ENCODE measurements at places on chromosomes 6 and 20.

DNA sequence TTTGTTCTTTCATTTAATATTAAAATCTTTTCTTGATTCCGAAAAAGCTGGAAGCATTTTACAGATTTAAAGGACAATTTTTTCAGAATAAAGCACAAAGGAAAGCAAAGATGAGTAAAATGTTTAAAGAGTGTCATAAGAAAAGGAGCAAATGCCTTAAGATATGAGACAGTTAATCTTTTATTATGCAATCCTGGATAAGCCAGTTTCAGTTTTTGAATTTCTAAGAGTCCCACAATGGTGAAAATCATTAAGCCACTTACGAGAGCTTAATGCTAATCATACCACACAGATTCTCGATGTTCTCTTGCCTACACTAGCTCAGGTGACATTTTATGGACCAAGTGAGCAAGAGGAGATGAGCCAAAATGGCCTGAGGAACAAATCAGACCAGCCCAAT is 103.7 kb upstream of the RNF217 start:
- no peak for DNase-seq

- DNase-seq, result no peak
Observed at GRCh38 chr6:46254331-46254730, 83.6 kb upstream of the ENPP5 start.

DNA sequence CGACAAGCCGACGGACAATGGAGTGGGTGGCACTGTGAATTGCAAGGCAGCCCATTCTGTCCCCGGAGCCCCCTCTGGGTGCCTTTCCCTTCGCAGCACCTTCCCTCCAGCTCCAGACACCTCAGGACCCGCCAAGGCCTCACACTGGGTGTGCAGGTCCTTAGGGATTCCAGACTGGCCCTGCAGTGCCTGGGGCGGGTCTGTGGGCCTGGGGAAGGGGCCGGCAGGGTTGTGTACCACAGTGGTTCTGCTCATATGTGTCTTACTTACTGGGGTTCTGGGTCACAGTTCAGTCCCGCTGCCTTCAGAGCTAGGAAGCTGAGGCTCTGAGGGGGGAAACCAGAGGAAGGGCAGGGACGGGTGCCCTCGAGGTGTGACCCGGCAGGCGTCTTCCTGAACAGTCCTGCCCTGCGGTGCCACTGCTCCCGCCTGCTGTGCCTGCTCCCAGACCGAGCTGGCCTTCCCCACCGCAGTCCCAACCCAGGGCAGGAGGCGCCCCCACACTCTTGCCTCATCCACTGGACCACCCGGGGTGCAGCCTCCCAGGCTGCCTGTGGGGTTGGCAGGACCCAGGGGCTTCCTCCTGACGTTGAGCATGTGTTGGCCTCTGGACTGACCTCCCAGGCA is 16.3 kb upstream of the SLCO4A1 start:
- no peak for DNase-seq

DNA sequence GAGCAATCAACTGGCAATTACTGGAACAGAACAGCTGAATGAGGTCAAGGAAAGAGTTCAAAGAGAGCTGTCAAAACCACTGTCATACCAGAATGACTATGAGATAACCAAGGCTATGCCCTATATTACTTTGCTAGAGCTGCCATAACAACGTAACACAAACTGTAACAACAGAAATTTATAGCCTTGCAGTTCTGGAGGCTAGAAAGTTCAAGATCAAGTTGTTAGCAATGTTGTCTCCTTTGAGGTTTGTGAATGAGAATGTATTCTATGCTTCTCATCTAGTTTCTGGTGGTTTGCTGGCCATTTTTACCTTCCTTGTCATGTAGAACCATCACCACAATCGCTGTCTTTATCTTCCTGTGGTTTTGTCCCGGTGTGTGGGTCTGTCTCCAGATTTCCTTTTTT is 1323.0 kb upstream of the GJE1 start:
- no peak for DNase-seq

- no peak for DNase-seq
Observed at GRCh38 chr20:53040693-53041589, 68.8 kb downstream of the TSHZ2 start.

DNA sequence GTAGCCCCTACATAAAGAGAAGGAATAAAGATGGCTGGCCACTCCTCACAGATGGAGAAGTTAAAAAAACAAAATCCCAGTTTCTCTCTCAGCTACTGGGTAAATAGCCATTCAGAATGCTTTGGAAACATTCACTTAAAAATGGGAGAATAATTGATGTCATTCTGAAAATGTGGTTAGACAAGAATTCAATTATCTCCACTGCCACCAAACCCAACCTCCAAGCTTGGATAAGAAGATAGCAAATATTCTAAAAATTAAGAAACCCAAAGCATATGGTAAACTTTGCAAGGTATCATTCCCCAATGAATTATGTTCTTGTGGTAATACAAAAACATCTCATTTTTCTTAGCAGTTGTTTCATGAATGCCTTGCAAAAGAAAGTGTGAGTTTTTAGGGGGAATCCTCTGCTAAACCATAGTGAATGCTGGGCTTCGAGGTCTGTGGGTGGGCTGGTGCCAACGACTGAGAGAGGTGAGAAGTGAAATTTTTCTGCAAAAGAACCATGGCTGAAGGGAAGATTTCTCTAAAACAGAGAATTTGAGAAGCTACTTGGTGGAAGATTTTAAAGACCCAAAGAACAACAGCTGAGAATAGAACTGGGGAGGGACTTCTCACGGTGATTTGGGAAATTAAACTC is 497.9 kb upstream of the JARID2 start:
- no peak for DNase-seq

- DNase-seq, result no peak
Observed at GRCh38 chr20:1397710-1398109, 4.9 kb upstream of the FKBP1A start.

- DNase-seq, result no peak
Observed at GRCh38 chr6:131172222-131172621, 37.0 kb downstream of the AKAP7 start.

DNA sequence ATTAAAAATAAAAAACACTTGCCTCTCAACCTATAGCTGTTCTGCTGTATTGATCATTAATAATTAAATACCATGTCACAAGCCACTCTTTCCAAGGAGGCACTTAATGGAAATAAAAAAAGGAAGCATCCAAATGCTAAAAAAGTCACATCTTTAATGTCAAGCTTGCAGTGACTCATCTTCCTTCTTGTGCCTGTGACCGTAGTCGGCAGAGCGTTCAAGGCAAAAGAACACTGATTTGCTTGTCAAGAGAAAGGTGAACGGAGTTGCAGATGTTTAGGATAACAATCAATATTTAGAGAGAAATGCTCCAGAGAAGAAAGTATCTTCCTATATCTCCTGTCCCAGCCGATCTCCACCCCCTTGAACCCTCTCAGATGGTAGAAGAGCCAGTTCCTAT is 341.0 kb upstream of the OPRM1 start:
- no peak for DNase-seq

- no peak for DNase-seq
Observed at GRCh38 chr6:16993396-16993795, 108.5 kb upstream of the STMND1 start.

- no peak for DNase-seq
Observed at GRCh38 chr20:24530131-24530680, 60.8 kb downstream of the SYNDIG1 start.

GRCh38 chr6:134177753-134178160 is 125.3 kb upstream of the SLC2A12 start:
- DNase-seq, result no peak

DNA sequence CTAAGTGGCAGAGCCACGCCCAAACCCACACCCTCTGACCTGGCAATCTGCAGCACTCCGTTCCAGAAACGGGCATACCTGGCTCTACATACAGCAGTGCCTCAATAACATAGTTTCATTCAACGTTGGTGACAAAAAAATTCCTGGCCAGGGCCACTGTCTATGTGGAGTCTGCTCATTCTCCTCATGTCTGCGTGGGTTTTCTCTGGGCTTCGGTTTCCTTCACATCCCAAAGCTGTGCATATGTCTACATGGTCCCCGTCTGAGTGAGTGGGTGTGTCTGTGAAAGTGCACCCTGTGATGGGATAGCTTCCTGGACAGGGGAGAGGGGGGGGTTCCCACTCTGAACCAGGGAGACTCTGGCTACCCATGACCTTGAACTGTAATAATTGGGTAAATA is 2.1 kb downstream of the KIAA0319 start:
- DNase-seq, result no peak

- DNase-seq, result no peak
Observed at GRCh38 chr20:38726804-38727606, 2.7 kb downstream of the SLC32A1 start.

DNA sequence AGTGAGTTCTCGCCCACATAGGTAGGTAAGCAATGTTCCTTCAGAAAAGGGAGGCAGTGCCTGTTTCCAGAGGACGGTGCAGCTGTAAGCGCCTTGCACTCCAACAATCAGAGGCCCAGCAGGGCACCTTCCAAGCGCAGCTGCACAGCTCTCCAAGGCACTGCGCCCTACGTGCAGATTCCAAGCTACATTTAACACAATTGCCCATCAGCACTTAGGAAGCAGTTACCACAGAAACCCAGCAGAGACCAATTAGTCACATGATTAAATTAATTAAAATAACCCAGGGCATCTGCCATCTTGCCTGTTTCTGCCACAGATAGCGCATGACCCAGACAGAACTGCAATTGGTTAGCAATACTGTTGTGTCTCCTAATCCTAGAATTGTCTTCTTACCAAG is 65.5 kb downstream of the SOBP start:
- DNase-seq, result no peak

- DNase-seq, result no peak
Observed at GRCh38 chr6:63802606-63803206, 167.1 kb downstream of the PHF3 start.

DNA sequence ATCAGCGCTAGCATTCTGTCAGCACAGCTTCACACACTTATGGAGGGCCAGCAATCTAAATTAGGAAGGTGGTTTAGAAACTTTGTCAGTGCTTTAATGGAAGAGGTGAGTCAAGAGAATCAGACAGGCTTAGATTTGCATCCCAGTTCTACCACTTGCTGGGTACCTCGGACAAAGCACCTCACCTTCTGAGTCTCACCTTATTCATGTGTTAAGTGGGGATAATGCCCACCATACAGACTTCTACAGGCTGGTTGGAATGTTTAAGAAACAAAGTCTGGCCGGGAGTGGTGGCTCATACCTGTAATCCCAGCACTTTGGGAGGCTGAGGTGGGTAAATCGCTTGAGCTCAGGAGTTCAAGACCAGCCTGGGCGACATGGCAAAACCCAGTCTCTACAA is 12.2 kb upstream of the STK35 start:
- DNase-seq, result no peak

All from activated CD8-positive, alpha-beta memory T cell treated with anti-CD3 and anti-CD28 coated beads for 4 hours (primary cell).